SW 1271 (cell line): ENCODE measurements at places on chromosomes 13 and 19.

GRCh38 chr19:42323473-42323851 lies 2.0 kb upstream of the MEGF8 start:
- DNase-seq = no peak

DNA sequence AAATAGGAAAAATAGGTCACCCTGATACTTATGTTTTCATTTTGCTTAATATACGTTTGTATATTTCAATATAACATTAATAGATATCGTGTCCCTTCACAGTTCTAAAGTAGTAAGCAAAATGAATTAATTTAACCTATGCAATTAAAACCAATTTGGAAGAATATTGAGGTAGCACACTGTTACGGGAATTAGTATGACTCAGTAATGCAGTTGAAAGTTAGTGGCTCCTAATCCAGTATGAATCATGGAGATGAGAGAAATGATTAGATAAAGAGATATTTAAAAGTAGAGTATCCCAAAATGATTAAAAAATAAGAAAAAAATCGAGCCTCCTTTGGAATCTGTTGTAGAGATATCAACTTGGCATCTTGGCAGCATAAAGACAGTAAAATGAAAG lies 177.0 kb upstream of the SLITRK6 start:
- DNase-seq = no peak

DNA sequence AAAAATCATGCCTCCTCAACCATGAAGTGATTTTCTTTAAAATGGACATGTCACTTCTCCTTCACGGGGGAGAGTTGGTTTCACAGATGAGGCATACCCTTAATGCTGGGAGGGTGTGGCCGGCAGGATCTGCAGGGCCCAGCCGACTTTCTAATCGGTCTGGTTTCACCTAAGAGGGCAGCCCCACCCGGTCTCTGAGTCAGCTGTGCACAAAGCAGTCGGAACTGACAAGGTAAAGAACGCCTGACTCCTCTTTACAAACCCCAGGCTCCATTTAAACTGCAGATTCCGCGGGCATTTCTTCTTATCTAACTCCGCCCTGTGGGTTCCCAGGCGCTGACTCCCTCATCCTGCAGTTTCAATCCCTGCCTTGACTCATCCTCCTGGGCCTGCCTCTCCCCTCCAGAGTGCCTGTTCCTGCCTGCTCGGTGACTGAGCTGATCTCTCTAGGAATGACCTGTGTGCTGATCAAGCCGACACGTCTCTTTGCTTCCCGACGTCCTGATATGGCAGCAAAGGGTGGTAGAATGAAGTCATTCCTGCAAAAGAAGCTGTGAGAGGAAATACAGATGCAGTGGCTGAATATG lies 63.4 kb downstream of the EFNB2 start:
- DNase-seq = no peak

DNA sequence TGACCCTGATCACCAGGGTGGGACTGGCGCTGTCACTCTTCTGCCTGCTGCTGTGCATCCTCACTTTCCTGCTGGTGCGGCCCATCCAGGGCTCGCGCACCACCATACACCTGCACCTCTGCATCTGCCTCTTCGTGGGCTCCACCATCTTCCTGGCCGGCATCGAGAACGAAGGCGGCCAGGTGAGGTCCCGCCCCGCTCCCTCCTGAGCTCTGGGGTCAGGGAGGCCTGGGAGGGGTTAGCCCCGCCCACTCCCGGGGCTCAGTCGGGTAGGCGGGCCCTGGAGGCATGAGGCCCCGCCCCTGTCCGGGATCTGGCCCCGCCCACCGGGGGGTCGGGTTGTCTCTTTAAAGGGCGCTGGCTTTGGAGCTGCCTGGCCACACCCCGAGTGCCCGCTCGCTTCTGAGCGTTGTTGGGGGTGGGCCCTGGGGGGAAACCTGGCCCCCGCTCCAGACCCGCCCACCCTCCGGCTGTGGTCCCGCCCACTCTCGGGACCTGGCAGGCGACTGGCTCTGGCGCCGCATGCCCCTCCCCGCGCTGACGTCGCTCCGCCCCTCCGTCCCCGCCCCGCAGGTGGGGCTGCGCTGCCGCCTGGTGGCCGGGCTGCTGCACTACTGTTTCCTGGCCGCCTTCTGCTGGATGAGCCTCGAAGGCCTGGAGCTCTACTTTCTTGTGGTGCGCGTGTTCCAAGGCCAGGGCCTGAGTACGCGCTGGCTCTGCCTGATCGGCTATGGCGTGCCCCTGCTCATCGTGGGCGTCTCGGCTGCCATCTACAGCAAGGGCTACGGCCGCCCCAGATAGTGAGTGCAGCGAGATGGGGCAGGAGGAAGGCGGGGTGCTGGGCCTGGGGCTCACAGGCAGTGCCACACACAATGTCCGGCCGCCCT lies 13.1 kb downstream of the DDX39A start:
- DNase-seq = peak; percentile 31

GRCh38 chr19:14000691-14001375 lies 5.3 kb downstream of the RFX1 start:
- no peak for DNase-seq

DNA sequence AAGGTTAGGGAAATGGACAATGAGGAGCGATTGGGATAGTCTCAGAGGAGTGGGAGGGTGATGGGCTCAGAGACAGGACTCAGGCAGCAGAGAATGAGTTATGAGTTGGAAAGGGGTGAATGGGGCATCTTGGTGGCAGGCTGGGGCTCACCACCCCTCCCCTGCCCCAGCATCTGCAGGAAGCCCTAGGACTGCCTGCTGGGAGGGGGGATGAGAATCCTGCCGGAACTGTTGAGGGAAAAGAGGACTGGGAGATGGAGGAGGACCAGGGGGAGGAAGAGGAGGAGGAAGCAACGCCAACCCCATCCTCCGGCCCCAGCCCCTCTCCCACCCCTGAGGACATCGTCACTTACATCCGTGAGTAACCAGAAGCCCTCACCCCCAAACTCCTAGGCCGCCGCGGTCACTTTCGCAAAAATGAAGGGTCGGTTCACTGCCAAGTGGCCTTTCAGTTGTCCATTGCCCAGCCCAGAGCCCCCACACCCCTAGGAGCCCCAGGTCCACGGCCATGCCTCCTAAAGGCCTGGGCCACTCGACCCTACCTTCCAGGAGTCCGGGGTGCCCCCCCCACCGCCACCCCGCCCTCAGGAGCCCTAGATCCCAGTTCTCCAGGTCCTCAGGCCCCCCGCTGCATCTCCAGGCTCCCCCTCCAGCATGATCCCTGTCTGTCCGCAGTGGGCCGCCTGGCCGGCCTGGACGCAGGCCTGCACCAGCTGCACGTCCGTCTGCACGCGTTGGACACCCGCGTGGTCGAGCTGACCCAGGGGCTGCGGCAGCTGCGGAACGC lies 764 bp downstream of the CLEC11A start:
- no peak for DNase-seq

GRCh38 chr13:77150651-77151050 lies 123.7 kb upstream of the FBXL3 start:
- no peak for DNase-seq

DNA sequence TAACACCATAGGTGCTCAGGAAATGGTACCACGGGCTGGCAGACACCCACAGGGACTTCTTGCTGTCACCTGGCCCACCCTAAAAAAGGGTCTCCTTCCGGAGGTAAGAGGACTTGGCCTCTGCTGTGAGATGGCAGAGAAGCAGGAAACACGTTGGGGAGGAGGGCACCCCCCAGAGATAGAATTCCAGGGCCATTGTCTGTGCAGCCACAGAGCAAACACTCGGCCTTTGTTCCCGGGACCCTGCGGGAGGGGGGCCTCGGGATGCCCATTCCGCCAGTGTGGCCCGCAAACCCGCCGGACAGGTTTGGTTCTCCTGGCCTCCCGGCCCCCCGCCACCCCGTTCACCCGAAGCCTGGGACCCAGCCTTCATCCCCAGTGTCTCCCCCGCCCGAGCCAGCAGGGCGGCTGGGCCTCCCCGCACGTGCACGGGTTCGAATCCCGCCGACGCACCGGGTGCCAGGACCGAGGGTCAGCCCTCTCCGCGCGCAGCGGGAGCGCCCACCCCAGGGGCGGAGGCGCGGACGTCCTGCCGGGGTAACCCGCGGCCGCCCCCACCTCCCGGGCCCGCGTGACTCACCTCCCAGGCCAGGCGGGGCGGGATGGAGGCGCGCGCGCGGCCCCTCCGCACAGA lies 714 bp downstream of the PLPP2 start:
- DNase-seq = no peak

- DNase-seq = no peak
Measured at GRCh38 chr13:83498481-83499190, 383.6 kb downstream of the SLITRK1 start.

DNA sequence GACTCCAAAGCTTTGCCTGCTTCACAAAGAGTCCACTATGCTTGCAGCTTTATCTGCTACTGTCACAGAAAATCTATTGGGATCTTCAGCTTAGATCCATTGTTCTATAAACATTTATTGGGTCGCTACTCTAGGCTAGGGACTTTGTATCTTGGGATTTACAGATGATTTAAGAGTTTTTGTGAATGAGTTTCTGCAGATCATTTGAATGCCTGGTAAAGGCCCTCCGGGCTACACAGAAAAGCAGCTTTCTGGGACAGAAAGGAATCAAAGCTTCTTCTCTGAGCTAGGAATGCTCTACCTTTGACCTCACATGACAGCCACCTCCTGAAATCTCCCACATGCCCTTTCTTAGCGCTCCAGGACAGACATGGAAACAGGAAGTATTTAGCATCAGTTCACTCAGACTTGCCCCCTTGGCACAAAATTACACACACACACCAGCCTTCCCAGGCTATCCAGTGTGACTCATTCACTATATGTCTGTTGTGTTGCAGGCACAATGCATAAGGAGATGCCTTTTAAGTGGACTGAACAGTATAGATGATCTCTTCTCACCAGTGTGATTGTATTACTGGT lies 492.4 kb downstream of the DACH1 start:
- no peak for DNase-seq

- no peak for DNase-seq
Measured at GRCh38 chr13:85386424-85386823, 412.8 kb downstream of the SLITRK6 start.

DNA sequence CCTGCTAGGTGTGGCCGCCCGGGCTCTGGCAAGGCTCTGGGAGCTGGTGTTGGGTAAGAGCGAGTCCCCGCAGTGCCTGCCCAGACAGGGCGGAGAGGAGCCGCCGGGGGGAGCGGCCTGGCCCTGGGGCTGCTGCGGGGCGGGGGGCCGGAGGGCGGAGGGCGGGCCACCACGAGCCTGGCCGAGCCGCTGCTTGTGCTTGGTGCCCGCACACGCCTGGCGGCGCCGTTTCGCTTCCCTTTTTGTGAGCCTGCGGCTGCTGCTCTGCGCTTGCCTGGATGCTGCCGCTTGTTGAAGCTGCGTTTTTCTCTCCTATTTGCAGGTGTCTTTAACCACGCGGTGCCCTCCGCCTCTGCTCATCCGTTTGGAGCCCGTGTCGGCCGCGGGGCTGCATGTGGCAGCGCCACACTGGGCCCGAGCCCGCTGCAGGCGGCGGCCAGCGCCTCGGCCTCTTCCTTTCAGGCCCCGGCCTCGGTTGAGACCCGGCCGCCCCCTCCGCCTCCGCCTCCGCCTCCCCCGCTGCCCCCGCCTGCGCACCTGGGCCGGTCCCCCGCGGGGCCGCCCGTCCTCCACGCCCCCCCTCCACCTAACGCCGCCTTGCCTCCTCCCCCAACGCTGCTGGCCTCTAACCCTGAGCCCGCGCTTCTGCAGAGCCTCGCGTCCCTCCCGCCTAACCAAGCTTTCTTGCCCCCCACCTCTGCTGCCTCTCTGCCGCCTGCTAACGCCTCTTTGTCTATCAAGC lies 8.5 kb downstream of the PLEKHJ1 start:
- no peak for DNase-seq

DNA sequence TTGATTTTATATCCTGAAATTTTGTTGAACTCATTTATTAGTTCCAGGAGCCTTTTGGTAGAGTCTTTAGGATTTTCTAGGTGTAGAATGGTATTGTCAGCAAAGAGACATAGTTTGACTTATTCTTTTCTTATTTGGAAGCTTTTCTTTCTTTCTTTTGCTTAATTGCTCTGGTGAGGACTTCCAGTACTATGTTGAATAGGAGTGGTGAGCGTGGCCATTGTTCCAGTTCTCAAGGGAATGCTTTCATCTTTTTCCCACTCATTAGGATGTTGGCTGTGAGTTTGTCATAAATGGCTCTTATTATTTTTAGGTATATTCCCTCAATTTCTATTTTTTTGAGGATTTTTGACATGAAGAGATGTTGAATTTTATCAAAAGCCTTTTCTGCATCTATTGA lies 182.2 kb upstream of the SPRY2 start:
- DNase-seq = no peak

GRCh38 chr13:103540382-103540765 lies 474.2 kb upstream of the SLC10A2 start:
- DNase-seq = no peak

GRCh38 chr13:65505941-65506340 lies 1724.2 kb downstream of the PCDH9 start:
- no peak for DNase-seq

GRCh38 chr13:23801141-23801540 lies 88.1 kb downstream of the MIPEP start:
- no peak for DNase-seq

- DNase-seq = no peak
Measured at GRCh38 chr19:2185734-2186070, 22.0 kb downstream of the DOT1L start.

GRCh38 chr19:46907880-46908279 lies 47.1 kb downstream of the ARHGAP35 start:
- DNase-seq = no peak

GRCh38 chr13:72180253-72180952 lies 313.4 kb upstream of the DACH1 start:
- DNase-seq = no peak

- DNase-seq = no peak
Measured at GRCh38 chr19:1141944-1142343, 32.1 kb downstream of the SBNO2 start.

GRCh38 chr13:91381371-91381770 lies 17.1 kb upstream of the GPC5 start:
- no peak for DNase-seq

DNA sequence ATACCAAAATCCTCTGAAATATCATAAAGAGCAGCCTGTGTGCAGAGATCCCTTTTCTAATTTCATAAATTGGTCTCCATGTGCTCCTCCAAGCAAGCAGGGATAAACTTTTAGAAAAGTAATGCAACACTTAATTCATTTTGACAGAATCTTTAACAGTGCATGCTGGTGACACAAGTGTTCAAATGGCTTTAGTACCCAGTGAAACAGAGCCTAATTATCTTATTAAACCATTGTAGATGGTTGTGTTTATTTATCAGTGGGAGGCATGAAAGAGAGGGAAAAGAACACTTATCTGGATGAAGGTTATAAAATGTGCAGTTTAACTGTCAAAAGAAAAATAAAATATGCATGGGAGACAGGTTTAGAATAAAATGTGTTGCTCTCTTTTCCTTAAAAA lies 945.0 kb upstream of the PCDH20 start:
- no peak for DNase-seq

GRCh38 chr19:51714848-51715247 lies 8.9 kb downstream of the HAS1 start:
- DNase-seq = no peak

DNA sequence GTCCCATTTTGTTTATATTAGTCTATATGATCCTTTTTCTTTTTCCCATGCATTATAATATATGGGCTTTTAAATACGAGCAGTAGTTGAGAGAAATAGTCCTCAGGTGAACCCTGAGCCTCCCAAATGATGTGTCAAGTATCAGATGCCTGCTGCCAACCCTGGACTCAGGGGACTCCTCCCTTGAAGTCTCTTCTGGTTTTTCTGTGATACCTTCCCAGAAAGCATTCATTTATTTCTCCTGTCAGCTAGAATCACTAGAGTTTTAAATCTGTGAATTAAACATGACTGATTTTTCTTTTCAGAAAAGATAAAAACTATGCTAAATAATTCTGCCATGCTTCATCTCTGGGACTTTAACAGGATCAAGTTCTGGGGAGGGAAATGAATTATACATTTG lies 184.6 kb downstream of the LIG4 start:
- no peak for DNase-seq
